ENCODE measurements at places on chromosomes 5 and 9. TPM values are rescaled to one million over a fixed set of nuclear protein-coding genes. Genes with fewer than 3 reads are reported as not detected.

- H3K4me1 ChIP-seq: peaks cover 28% of the 10 kb centered on the region
- H3K4me3 ChIP-seq: no peak overlapping the region
- no peaks in the 10 kb centered on the region for H3K27me3 ChIP-seq
- H3K27ac ChIP-seq: no peak overlapping the region
- peaks cover 73% of the 10 kb centered on the region for H3K36me3 ChIP-seq
Observed at GRCh38 chr5:169842699-169843098, 137.6 kb downstream of the INSYN2B start.

The C9orf153 gene
- total RNA-seq: not detected

DNA sequence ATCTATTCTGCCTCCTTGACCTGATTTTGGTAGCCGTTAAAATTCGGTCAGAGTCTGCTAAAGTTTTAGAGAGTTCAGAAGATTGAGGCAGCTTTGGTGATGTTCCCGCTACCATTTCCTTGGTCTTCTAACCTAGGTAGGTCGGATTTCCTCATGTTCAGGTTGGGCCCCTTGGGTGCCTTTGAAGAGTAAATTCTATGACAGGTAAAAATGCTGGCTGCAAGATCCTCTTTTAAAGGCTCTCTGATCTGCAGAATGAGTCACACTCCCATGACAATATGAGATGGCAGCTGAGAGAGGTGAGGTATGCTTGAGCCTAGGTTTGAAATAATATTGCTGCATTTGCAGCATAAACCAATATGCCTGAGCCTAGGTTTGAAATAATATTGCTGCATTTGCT, 198.9 kb downstream of the TSSK1B start:
- no peak overlapping the region for H3K4me3 ChIP-seq
- no peak for DNase-seq
- H3K27me3 ChIP-seq: peaks cover 39% of the 10 kb centered on the region
- H3K4me1 ChIP-seq: no peaks in the 10 kb centered on the region
- no peaks in the 10 kb centered on the region for H3K36me3 ChIP-seq
- no peak overlapping the region for H3K27ac ChIP-seq

DNA sequence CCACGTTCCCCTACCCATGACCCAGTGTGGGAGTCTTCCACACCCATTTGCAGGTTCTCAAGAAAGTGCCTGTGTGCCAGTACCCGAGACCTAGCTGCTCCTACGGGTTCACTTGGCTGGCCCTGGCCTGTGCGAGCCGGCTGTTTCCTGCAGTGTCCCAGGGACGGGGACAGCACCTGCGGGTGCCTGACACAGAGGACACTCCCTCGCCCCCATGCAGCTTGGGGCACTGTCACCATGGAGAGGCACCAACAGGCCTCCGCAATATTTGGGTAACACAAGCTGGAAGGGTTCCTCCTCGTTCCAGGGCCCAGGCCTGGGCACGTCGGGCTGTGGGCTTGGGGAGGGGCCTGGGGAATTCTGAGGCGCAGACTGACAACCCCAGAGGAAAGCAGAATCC, 41.4 kb downstream of the DUSP1 start:
- no peak overlapping the region for H3K27ac ChIP-seq
- H3K4me1 ChIP-seq: no peaks in the 10 kb centered on the region
- H3K4me3 ChIP-seq: no peak overlapping the region
- H3K36me3 ChIP-seq: no peaks in the 10 kb centered on the region
- DNase-seq: no peak

- no peaks in the 10 kb centered on the region for H3K36me3 ChIP-seq
- no peak for DNase-seq
- H3K27me3 ChIP-seq: peaks cover 4% of the 10 kb centered on the region
Observed at GRCh38 chr5:103454770-103455169, 107.8 kb downstream of the NUDT12 start.

- no peak overlapping the region for H3K27ac ChIP-seq
- no peak overlapping the region for H3K4me3 ChIP-seq
- H3K4me1 ChIP-seq: peaks cover 6% of the 10 kb centered on the region
- peak; percentile 29 for DNase-seq
- H3K27me3 ChIP-seq: peaks cover 45% of the 10 kb centered on the region
Observed at GRCh38 chr9:98801969-98802371, 5.5 kb upstream of the GALNT12 start.

The INSL4 gene
- total RNA-seq: not detected

- DNase-seq: peak; percentile 62
- H3K4me3 ChIP-seq: no peak overlapping the region
- H3K36me3 ChIP-seq: no peaks in the 10 kb centered on the region
- H3K4me1 ChIP-seq: no peaks in the 10 kb centered on the region
- no peaks in the 10 kb centered on the region for H3K27me3 ChIP-seq
Observed at GRCh38 chr5:56200971-56201666, 32.0 kb downstream of the ANKRD55 start.

The FEM1C gene
- total RNA-seq: 13.3 TPM

GRCh38 chr5:82657033-82657699, 379.0 kb upstream of the RPS23 start:
- no peaks in the 10 kb centered on the region for H3K36me3 ChIP-seq
- H3K4me3 ChIP-seq: no peak overlapping the region
- peaks cover 5% of the 10 kb centered on the region for H3K4me1 ChIP-seq
- no peak overlapping the region for H3K27ac ChIP-seq
- DNase-seq: no peak

The ADRB2 gene
- total RNA-seq: 1.7 TPM

The GFI1B gene
- total RNA-seq: not detected

- peaks cover 43% of the 10 kb centered on the region for H3K27me3 ChIP-seq
- H3K27ac ChIP-seq: no peak overlapping the region
- no peak for DNase-seq
- no peaks in the 10 kb centered on the region for H3K36me3 ChIP-seq
- no peaks in the 10 kb centered on the region for H3K4me1 ChIP-seq
Observed at GRCh38 chr9:7523426-7524043, 276.0 kb downstream of the DMAC1 start.

The F12 gene
- total RNA-seq: 2.2 TPM

The PCDHB4 gene
- not detected for total RNA-seq
